ENCODE measurements at places on chromosomes 1 and 21. TPM values are rescaled to one million over a fixed set of nuclear protein-coding genes. Genes with fewer than 3 reads are reported as not detected.
A peak's percentile ranks its signal among the peaks of the same experiment; 100 is the strongest.

- H3K4me3 ChIP-seq, result peak overlapping the region; percentile 23
- H3K36me3 ChIP-seq, result peaks cover 7% of the 10 kb centered on the region
- H3K4me1 ChIP-seq, result peaks cover 23% of the 10 kb centered on the region
- H3K27me3 ChIP-seq, result no peaks in the 10 kb centered on the region
Measured at GRCh38 chr1:10489291-10490055, 14.7 kb downstream of the PEX14 start.

DNA sequence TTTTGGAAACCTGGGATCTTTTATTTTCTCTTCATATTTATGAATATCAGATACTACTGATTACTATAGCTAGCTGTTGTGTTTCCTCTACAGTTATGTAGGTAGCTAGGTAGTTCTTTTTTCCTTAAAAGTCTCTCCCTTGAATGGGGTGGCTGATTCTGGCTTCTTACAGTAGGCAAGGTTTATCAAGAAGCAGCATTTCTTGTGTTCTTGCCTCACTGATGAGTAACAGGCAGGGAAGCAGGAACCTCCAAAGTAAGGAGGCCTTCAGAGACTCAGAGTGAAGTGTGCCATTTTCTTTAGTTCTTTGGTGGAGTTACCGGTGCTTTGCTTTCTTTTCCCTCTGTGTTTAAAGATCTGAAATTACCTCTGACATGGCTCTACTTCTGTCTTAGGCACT is 56.0 kb downstream of the ZMYM4 start:
- peaks cover 17% of the 10 kb centered on the region for H3K4me1 ChIP-seq
- DNase-seq, result no peak
- H3K36me3 ChIP-seq, result peaks cover 18% of the 10 kb centered on the region
- H3K4me3 ChIP-seq, result no peak overlapping the region
- H3K27ac ChIP-seq, result no peak overlapping the region

GRCh38 chr1:211677659-211678058 is 2.2 kb upstream of the NEK2 start:
- peak overlapping the region; percentile 56 for H3K4me3 ChIP-seq
- H3K36me3 ChIP-seq, result no peaks in the 10 kb centered on the region
- no peaks in the 10 kb centered on the region for H3K27me3 ChIP-seq

DNA sequence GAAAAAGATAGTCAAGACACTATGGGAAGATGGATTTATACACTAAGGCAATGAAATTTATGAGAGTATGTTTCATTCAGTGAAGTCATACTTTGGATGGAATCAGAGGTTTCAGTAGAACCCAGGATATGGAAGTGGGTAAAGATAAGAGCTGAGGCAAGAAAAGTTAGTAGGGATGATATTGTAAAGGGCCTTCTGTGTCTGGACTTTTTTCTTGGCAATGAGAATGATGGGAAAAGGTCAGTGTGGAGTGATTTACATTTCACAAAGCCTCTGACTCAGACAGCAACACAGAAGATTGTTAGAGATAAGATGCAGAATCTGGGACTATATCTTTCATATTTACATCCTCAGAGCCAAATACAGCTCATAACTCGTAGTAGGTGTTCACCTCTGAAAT is 32.1 kb downstream of the SH3BGR start:
- no peak overlapping the region for H3K4me3 ChIP-seq
- no peak overlapping the region for H3K27ac ChIP-seq
- H3K27me3 ChIP-seq, result no peaks in the 10 kb centered on the region
- H3K4me1 ChIP-seq, result no peaks in the 10 kb centered on the region

- H3K27me3 ChIP-seq, result peaks cover 3% of the 10 kb centered on the region
- no peak for DNase-seq
- no peak overlapping the region for H3K4me3 ChIP-seq
- H3K36me3 ChIP-seq, result no peaks in the 10 kb centered on the region
- no peak overlapping the region for H3K27ac ChIP-seq
Measured at GRCh38 chr1:239951511-239952140, 140.1 kb upstream of the FMN2 start.

CD84 gene
- total RNA-seq, result not detected

RNU1-3 gene
- total RNA-seq, result 2,993 TPM

CHI3L1 gene
- total RNA-seq, result 0.21 TPM

Measured in type B pancreatic cell (in vitro differentiated cells).